ENCODE measurements at places on chromosomes 2 and 18.

DNA sequence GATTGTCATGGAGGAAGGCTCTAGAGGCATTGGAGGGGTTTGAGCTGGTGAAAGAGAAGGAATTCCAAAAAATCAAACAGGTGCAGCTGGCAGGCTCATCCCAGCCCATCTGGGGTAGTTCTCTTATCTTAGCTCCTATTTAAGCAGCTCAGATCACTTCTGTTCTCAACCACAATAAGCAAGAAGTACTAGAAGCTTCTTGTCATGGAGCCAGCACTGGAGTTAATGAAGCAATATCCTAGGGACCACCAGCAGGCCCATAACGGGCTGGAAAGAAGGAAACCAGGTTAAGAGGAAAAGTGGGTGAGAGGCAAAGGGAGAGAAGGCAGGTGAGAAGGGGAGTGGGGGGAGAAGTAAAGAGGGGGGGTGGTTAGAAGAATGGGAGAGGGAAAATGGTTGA, 100.7 kb upstream of the ZFP36L2 start:
- no peak for DNase-seq

DNA sequence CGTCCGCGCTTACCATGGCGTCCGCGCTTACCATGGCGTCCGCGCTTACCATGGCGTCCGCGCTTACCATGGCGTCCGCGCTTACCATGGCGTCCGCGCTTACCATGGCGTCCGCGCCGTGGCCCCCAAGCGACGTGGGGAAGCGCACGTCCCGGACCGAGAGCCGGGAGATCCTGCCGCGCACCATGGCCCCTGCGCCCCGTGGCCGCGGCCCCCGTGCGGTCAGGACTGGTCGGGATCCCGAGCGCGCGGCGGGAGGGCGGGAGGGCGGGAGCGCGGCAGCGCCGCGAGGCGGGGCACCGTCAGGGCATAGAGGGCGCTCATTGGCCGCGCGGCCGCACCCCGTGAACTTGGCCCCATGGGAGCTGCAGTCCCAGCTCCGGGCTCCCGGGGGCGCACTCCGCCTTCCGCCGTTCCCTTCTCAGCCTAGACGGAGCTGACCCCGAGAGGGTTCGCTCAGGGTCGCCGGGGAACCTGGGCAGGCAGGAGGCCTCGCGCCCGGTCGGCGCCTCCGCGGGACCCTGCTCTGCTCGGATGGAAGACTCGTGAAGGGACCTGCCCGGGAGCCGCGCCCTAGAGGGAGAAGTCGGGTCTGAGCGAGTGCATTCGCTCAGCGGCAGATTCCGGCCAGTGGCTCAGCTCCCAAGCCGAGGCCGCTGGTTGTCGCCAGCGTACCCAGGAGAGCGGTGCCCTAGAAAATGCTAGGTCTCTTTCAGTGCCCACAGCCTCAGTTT, at the start of gene ENOSF1:
Gene ENOSF1 (minus strand): TSS at position 230 of the 734 bp plus-strand sequence. CDS start 43 bp downstream, at position 187.
- peak; percentile 91 for DNase-seq

GRCh38 chr2:163764566-163764965, 28.8 kb upstream of the FIGN start:
- no peak for DNase-seq

- no peak for DNase-seq
Measured at GRCh38 chr2:123864416-123864815, 160.7 kb upstream of the CNTNAP5 start.

DNA sequence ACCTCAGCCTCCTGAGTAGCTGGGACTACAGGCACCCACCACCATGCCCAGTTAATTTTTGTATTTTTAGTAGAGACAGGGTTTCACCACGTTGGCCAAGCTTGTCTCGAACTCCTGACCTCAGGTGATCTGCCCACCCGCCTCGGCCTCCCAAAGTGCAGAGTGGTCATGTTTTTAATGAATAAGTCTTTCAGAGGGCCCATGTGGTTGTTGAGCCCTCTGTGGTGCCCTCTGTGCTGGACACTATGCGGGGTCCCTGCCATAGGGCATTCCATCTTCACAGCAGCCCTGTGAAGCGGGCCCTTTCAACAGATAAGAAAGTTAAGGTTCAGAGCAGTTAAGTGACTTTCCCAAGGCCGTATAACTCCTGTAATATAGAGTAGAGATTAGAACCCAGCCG, 25.9 kb downstream of the MYO7B start:
- DNase-seq, result no peak

- DNase-seq, result no peak
Measured at GRCh38 chr2:96089356-96090195, 26.8 kb downstream of the ADRA2B start.

GRCh38 chr2:120934574-120935338, 199.1 kb downstream of the GLI2 start:
- no peak for DNase-seq

DNA sequence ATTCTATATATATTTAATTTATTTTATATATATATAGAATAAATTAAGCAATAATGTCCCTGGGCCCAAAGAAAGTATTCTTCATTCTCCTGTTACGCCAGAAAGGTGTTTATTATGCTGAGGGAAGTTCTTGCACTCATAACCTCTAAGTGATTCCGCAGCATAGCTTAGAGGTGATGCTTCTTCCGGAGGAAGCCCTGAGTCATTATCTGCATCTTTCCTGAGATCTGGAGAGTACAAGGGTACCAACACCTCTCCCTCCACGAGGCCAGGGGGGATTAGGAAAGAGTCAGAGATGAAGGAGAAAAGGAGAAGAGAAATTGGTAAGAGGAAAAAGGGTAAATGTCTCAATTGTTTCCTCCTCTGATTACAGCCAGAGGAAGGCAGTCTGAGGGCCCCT, 43.1 kb upstream of the RTN4 start:
- no peak for DNase-seq

DNA sequence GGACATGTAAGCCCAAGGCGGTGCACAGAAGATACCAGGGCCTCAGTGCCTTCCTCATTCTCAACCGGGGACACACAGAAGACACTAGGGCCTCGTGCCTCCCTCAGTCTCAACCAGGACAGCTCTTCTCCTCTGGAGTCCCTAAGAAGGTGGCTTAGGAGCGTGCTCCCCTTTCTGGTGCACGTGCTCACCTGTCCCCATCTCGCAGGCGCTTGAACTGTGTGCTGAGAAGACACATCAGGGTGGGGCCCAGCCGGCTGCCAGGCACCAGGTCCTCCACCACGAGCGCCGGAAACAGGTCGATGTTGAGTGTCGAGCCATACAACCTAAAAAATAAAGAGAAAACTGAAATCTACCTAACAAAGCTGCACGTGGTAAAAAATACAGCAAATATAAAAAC, 99.9 kb downstream of the PXDN start:
- no peak for DNase-seq

DNA sequence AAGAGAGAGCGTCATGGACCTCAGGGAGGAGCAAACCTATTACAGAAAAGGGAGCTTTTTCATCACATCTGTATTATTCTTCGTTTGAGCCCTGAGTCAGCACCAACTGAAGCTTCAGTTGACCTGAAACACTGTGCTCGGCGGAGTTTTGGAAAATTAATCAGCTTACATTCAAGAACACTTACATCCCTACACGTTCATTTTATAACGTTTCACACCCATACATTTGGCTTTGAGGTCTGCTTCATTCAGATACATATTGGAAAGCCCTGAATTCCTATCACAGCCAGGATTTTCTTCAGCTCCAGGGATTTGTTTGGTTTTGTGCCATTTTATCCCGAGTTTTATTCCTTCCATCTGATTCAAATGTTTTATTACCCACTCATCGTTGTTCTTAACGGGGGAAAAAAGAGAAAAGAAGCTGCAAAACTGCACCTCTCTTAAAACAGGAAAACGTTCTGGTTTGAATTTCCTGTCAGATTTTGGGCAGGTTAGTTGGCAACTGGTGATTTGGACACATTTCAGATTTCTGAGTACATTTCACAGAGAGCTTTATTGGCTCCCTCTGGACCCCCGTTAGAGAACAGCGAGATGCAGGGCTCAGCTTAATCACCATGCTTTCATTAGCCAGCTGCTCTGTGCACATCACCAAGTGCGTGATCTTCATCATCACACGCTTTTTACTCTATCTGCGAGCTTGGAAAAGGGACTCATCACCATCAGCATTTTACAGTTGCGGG, 88.8 kb downstream of the CDC42EP3 start:
- peak; percentile 44 for DNase-seq

GRCh38 chr18:37270038-37270665, 295.4 kb downstream of the CELF4 start:
- DNase-seq, result peak; percentile 80

- DNase-seq, result no peak
Measured at GRCh38 chr2:35255826-35256225, 1099.8 kb upstream of the CRIM1 start.

- no peak for DNase-seq
Measured at GRCh38 chr18:78526275-78526674, 453.3 kb upstream of the SALL3 start.

- DNase-seq, result no peak
Measured at GRCh38 chr2:146879882-146880281, 964.9 kb upstream of the ACVR2A start.

DNA sequence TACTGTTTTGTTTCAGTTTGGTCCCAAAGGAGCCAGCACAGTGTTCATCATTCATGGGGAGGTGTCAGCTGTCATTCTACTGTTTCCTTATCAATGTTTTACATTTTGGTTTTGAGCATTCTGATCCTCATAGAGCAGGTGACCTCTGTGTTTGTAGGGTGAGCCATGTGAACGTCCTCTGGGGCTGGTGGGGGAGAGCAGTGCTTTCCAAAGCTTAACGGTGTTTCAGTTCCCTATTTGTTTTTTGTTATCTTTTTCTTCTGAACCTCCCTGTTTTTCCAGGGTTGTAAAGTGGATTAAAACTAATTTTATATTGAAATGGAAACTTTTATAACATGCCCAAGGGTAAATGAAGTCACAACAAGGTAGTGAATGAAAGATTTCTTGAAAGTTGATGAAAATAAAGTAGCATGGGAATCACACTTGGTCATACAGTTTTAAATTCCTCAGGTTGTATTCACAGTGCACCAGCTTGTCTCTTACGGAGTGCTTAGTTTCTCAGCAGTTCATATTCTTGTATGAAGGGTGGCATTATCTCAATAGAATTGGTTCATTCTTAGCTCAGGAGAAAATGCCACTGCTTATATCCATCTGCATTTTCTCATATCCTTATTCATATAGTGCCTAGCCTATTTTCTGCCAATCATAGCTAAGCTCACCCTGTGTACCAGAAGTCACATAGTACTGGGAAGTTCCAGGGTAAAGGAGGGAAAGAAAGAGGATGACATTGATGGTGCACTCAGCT, 54.5 kb downstream of the MAP4K4 start:
- no peak for DNase-seq

GRCh38 chr2:67321588-67321903, 75.6 kb upstream of the ETAA1 start:
- DNase-seq, result no peak

DNA sequence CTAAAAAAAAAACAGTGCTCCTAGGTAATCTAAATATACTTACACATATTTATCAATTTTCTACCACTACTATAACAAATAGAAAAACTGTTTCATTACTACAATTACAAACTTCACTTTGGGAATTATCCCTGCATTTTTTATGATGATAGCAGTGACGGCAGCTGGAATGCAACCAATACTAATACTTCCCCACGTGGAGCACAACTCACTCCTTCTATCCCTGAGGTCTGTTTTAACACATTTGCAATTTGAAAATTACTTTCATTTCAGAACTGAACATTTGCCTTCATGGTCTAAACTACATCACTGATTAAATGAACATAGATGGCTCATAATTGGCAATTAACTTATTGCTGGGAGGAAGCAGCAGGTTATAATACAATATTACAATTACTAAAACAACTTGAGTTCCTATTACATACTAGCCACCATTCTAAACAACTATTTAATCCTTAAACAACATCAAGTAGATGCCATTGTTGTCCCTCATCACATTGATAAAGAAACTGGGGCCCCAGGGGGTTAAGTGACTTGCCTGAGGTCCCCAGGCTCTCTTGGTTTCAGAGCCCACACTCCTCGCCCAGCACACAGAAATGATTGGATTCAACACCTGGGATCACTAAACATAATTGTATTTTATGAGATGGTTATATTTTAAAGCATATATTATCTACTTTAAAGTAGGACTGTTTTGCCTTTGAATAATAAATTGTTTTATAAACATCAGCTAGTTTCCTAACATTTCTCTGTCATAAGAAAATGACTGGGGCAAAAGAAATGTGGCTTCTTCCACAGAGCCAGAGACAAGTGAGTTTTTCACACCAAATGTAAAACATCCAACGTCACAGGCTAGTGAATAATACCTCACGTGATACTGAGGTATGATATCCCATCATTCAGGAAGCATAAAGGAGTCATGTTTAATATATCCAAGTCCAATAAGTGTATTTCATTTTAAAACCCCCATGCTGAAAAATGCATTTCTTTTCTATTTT, 6.2 kb downstream of the COLEC12 start:
- no peak for DNase-seq

GRCh38 chr2:128662051-128662471, 343.4 kb upstream of the HS6ST1 start:
- peak; percentile 62 for DNase-seq

DNA sequence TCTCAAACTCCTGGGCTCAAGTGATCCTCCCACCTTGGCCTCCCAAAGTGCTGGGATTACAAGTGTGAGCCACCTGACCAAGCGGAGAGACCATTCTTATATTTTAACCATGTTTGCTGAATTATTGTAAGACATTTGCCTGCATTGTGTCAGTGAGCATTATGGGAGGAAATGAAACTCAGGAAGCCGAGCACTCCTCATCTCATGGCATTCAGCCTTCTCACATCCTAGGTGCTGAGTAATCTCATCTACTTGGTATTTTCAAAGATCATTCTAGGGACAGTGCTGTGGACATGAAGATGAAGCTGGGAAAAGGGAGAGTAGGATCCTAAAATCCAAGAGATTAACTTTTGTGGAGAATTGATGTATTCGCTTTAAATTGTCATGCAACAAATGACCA, 66.1 kb downstream of the NAPG start:
- no peak for DNase-seq

DNA sequence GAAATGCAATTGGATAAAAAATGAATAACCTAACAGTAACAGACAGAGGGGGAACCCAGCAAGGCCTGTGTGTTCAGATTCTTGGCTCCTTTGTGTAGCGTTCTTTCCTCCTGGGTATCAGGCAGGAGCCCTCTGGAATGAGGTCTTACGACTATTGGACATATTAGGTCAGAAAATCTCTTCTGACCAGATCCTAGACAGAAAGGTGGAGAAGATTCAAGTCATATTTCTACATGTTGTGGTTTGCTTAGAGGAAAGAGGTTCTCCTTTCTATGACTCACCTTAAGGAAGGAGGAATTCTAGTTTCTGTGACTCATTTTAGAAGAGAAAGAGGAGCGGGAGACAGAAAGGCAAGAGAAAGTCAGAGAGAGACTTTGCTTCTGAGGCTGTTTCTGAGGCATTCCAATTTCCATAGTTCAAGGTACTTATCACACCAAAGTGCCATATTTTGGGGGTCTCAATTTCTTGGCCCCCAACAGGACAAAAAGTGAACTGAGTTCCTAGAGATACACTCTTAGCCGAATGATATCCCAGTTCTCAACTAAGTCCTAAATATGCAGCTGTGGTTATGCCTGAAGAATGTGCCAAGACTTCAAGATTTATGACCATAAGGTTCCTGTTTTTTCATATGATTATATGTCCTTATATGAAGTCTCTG, 618.6 kb downstream of the ZEB2 start:
- DNase-seq, result peak; percentile 38
